ENCODE measurements at places on chromosomes 12 and 14.

DNA sequence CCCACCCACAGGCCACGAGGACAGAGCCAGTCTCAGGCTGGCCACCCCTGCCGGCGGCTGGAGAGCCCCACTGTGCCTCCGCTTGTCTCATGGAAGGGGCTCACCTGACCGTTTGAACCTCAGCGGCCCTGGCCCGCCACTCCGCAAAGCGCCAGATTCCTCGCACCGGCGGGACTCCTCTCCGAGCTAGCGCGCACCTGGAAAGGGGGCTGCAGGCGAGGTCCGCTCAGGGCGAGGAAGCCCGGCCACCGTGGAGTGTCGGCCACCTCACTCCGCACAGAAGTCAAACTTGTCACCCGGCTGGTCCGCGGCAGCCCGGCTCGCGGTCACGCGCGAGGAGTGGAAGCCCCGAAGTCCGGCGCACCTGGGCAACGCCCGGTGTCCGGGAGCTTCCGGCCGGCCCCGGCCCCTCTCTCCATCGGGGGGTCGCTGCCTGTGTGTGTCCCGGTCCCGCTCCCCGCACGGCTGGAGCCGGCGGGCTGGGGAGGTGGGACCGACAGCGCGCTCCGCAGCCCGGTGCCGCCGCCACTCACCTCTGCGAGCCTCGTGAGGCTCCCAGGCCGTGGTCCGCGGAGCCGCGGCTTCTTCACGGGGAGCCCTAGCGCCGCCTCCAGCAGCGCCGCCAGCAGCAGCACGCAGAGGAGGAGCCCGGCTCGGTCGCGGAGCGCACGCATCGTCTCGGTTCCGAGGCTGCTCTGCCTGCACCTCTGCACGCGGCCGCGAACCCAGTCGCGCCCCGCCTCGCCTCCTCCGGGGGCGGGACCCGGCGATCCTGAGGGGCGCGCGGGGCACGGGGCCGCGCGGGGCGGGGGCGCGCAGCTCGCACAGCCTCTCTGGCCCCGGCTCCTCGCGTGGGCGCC lies at the start of gene ISM2:
Gene ISM2, minus strand, starts transcription at position 697 of the 860 bp plus-strand sequence. Its CDS starts 23 bp downstream, at position 674.
- peak; percentile 69 for DNase-seq

- peak; percentile 30 for DNase-seq
Observed at GRCh38 chr12:107564946-107565345, 120.7 kb upstream of the PWP1 start.

DNA sequence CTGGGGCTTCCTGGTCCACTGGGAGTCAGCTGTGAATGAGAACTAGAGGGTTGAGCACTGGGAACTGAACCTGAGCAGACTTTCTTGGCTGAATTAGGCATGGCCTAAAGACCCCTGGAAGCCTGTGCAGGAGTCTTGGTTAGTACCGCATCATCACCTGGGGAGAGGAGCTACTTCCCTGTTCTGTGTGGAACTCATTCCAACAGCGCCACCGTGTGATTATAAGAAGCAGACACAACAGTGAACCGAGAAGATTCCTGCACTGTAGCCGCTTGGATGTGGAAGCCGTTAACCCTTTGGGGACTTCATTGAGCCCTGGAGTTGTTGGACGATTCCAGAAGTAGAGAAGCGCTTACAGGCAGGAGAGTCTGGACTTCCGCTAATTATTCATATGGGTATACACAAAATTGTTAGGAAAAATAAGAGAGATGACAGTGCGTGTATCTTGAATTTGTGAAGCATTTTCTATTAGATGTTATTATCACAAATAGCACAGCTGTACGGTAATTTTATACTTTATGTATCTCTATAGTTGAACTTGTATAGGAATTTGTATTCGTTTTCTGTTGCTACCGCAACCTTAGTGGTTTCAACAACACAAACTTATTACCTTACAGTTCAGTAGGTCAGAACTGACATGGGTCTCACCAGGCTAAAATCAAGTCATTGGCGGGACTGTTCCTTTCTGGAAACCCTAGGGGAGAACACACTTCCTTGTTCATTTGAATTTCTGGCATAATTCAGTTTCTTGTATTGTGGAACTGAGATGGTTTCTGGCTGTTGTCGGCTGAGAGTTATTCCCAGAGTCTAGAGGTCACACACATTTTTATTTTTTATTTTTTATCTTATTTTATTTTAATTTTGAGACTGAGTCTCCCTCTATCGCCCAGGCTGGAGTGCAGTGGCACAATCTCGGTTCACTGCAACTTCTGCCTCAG lies 100.7 kb downstream of the C2CD5 start:
- DNase-seq: peak; percentile 91

- peak; percentile 14 for DNase-seq
Observed at GRCh38 chr12:59972905-59973304, 377.1 kb downstream of the SLC16A7 start.

GRCh38 chr12:130419116-130419515 lies 81.4 kb downstream of the PIWIL1 start:
- DNase-seq: no peak

DNA sequence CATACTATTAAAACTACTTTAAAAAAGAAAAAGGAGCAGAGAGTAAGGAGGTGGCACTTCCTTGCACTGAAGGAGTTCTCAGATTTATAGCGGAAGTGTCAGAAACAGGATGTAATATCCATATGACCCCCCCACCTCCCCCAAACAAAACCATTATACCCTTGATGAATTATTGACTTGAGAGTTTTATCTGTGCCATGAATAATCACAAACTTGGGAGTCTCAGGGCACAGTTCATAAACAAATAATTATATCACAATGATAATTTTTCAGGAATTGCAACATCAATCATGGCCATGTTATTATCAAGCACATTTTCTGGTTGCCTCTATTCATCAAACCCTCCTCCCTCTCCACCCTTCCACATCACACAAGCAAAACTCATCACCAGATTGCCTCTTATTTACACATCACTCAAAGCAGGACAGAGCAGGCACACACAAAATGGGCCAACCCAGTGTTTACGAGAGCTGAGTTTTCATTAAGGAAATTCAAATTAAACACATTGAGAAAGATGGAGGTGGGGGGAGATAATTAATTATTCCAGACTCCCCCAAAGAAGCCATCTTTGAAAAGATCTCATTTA lies 141.4 kb downstream of the EGLN3 start:
- DNase-seq: no peak

DNA sequence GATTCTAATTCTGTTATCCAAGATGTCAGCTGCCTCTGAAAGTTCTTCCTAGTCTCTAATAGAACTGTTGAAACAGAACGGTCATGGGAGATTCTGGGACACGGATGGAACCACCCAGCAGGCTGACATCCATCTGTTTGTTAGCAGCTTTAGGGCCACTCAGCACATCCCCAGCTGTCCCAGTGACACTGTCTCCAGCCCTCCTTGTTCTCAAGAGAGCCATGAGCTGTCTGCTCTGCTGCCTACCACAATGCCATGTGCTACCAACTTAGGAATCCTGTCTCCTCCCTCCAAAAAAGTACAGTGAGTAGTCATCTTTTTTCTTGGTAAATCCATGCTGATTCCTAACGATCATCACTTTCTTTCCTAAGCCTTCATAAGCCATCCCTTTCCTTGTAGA lies 130.5 kb downstream of the ZFP36L1 start:
- no peak for DNase-seq

- no peak for DNase-seq
Observed at GRCh38 chr12:67709367-67709954, 60.9 kb downstream of the DYRK2 start.

GRCh38 chr12:124786061-124786964 lies 77.4 kb downstream of the SCARB1 start:
- DNase-seq: no peak

- peak; percentile 55 for DNase-seq
Observed at GRCh38 chr14:93648440-93649168, 139.7 kb downstream of the PRIMA1 start.
